ENCODE measurements at places on chromosomes 4 and X. TPM values are rescaled to one million over a fixed set of nuclear protein-coding genes. Genes with fewer than 3 reads are reported as not detected.

CENPI gene
- 1.0 TPM for polyA plus RNA-seq

HTRA3 gene
- polyA plus RNA-seq = 3.4 TPM

LRCH2 gene
- 0.45 TPM for polyA plus RNA-seq

FHIP1A gene
- 5.4 TPM for polyA plus RNA-seq

RAB41 gene
- polyA plus RNA-seq = not detected

ADAMTS3 gene
- 0.14 TPM for polyA plus RNA-seq

PAGE5 gene
- not detected for polyA plus RNA-seq

PCSK1N gene
- polyA plus RNA-seq = 0.08 TPM

STOX2 gene
- polyA plus RNA-seq = 3.3 TPM

FHDC1 gene
- 4.7 TPM for polyA plus RNA-seq

CENPE gene
- 2.0 TPM for polyA plus RNA-seq

GNRHR gene
- 0.10 TPM for polyA plus RNA-seq

GYPA gene
- polyA plus RNA-seq = not detected

RTL3 gene
- 0.04 TPM for polyA plus RNA-seq

TLR1 gene
- 1.2 TPM for polyA plus RNA-seq

IRAK1 gene
- polyA plus RNA-seq = 58.8 TPM

XAGE1B gene
- polyA plus RNA-seq = not detected

RTL9 gene
- polyA plus RNA-seq = not detected

ZNF185 gene
- 217 TPM for polyA plus RNA-seq

PHOX2B gene
- not detected for polyA plus RNA-seq

Data from esophagus (tissue), 2 donors.